ENCODE measurements at places on chromosomes 5 and 9.

GRCh38 chr5:32709750-32710549 lies 1.2 kb upstream of the NPR3 start:
- peak; percentile 48 for DNase-seq

DNA sequence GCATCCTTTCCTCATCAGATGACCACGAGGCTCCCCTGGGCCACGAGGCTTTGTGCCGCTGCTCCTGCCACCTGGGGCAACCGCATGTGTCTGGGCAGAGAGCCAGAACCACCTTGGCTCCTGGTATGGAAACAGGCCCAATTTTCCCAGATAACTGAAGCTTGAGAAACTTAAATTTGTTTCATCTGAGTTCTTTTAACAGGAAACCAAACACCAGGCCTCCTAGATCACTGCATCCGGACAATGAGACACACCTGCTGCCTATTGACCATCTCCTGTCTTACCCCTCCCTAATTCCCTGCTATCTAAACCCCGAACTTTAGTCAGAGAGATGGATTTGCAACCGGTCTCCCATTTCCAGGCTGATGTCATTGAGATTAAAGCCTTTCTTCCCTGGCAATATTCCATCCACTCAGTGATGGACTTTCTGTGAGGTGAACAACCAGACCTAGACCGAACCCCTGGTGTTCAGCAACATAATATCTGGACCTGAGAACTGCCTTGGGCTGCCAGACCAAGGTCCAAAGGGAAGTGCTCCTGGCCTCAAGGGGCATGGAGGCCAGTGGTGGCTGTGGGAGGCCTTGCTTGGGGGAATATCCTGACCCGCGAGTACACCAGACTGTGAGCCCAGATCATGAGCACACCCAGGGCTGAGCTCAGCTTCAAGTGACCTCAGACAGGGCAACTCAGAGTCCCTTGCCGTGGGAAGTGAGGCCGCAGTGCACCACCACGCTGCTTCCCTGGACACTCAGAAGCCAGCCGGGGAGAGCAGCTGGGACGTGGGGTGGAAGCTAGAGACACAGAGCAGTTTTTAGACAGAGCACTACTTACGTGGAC lies 199.7 kb downstream of the HSPA4 start:
- no peak for DNase-seq

- peak; percentile 1 for DNase-seq
These were observed 24.8 kb upstream of the HNRNPA0 start for GRCh38 chr5:137778772-137779564.

DNA sequence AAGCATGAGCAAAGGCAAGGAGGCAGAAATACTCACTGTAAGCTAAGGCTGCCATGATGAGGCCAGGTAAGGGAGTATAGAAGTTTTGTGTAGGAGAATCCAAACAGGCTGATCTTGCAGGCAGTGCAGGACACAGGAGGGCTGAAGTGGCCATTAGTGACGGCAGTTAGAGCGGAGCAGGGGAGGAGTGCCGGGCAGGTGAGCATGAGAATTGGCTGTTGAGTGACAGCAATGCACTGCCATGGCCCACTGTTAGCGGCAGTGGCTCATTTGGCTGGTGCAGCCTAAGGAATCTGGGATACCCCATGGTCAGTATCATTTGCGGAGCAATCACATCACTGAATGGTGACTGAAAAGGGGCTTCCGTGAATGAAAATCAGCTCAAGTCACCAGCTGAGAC lies 22.8 kb downstream of the RGS3 start:
- DNase-seq, result no peak

DNA sequence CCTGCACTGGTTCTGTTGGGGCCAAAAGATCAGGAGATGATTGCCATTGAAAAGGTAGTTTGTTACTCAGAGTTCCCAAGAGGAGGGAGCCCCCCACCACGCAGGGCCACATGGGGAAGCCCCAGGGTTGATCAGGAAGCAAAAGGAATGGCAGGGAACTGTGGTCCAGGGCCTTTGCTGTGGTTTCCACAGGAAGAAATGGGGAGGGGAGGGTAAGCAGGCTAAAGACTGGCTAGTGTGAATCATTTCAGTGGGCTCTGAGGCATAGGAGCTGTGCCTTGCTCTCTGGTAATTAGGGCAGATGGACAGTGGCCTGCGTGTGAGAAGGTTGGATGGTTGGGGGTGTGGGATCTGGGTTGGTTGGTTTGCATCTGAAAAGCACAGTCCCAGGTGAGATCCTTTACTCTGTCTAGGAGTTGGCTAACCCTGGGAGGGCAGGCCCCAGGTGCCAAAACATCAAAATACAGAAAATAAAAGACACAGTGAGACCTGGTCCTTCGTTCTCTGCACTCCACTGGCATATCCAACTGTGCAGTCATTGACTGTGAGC lies 66.1 kb downstream of the PTPDC1 start:
- DNase-seq, result no peak

GRCh38 chr9:1554081-1555035 lies 460.8 kb upstream of the SMARCA2 start:
- DNase-seq, result no peak

DNA sequence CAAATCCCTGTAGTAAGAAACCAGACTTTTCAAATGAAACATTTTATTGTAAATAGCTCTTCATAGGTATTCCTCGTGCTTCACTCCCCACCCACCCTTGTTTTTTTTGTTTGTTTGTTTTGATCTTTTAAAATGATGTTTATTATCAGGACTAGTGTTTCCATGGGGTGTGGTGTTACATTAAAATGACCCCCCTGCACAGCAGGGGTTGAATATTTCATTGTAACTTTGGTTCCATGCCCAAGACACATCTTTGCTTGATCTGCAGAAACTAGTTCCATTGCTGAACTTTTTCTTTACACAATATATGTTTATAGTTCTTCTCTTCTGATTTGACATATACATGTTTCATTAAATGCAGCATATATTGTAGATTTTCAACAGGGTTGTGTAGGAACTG lies 81.3 kb upstream of the DPYSL3 start:
- DNase-seq, result no peak

- no peak for DNase-seq
These were observed 20.3 kb downstream of the CDC14B start for GRCh38 chr9:96599298-96599697.

DNA sequence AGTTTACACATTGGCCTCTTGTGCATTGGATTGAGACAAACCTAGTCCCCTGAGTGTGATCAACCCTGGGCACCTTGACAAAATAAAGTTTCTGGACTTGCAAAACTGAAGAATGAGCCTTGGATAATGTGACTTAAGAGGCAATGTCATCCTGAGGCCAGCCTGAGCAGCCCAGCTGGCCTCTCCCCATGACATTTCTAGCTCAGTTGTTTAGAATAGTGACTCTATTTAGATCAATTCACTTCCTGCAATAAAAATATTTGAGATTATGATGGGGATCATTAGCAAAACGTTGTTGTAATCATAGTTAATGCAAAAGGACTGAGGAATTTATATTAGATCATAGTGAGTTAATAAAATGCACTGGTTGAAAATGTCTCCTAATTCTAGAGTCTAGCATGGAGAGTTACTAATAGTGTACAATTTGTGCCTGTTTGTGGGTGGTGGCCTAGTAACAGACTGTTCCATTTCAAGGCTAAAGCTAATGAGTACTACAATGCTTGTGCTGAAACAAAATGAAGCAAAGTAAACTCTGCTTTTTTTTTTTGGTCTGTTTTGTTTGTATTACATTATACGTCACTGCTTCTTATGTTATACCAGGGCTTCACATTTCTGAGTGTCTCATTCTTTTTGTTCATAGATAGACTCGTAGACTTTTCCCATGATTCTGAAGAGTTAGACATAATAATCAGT lies 10.9 kb upstream of the RHOBTB3 start:
- no peak for DNase-seq

DNA sequence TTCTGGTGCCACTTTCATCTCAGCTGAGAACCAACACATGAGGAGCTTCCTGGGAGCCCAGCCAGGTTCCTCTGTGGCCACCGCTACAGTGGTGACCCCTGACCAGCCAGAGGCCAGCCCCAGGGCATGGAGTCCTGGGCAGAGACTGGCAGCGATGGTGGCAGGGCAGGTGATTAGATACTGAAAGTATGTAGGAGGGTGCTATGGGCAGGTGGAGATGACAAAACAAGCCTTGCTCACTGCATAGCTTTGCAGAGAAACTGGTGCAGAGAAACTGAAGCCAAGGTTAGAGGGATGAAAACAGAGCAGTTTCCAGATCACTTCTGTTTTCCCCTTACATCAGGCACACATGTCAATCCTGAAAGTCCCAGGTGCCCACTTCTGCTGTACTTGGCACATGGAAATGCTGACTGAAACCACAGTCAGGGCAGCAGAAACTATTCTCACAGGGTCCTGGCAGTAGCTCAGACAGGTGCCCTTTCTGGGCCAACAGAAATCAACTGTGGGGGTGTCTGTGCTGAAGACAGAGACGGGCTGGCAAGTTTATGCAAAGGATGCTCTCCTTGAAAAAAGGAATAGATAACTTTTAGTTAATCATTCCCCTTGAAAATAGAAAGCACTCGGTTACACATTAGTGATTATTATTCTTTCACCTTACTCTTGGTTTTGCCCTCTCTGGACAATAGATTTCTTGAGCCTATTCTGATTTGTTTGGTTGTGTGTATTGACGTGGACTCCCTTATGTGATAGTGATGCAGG lies 90.3 kb downstream of the ANKRD55 start:
- no peak for DNase-seq

DNA sequence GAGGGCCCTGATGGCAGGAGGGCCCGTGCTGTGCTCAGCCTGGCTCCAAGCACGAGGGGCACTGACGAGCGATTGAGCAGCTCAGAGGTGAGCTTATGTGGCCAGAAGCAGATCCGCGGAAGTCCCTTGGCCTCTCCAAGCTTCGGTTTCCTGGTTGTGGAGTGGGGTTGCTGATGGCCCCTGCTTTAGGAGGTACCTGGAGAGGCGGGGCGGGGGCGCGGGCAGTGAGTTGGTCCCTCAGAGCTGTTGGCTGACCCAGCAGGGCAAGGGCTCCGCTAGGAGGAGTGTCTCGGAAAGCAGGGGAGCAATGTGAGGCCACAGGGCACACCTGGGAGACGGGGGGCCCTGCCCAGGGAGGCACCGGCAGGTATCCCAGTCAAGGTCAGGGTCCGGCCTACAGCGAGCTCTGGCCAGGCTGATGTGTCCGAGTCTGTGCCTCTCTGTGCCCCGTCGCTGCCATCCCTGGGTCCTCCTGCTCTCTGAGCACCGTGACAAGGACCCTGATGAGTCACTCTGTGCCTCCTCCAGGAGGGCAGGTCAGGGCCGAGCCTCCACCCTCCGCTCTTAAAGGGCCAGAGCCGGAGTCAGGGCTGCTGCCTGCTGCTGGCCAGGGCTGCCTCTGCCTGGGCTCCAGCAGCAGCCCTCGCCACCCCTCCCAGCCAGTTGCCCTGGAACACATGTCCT lies 14.8 kb downstream of the NCS1 start:
- no peak for DNase-seq

DNA sequence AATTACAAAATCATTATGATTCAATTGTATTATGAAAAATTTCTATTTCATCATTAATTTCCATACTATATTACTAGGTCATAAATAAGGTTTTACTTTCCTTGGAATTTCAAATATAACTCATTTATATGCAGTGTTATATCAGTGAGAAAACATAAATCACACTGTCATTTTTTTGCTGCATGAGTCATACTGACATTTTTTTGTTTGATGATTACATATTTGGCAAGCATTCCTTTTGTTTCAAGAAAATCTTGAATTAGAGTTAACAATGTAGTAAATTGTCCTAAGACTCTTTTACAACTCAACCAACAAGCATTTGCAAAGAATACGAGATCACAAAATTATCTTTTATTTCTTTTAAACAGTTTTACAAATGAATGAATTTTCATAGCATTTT lies 298.4 kb upstream of the SEMA6A start:
- no peak for DNase-seq

- DNase-seq, result no peak
These were observed 46.8 kb downstream of the NIPSNAP3B start for GRCh38 chr9:104810421-104811339.

DNA sequence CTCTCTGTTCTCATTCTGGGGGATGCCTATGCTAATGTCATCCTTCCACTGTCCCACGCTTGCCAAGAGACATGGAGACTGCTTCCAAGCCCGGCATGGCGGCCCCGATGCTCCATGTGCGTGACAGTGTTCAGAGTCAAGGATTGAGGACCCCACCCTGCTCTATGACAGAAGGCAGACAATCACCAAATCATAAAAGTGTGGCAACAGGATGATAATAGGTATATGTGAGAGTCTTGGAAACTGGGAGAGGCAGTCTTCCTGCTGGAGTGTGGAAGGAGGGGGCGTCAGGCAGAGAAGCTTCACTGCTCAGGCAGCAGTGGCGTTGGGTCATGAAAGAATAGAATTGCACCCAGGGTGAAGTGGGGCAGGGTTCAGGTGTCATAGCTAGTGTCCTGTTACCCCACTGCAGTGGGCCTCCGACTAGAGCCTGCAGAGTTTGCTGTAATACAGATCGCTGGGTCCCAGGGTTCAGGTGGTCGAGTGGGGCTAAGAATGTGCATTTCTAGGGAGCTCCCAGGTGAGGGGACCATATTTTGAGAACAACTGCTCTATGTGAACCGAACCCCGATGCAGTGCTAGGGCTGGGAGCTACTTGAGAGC lies 12.5 kb upstream of the GADD45G start:
- DNase-seq, result no peak

GRCh38 chr5:14776602-14777001 lies 95.0 kb downstream of the ANKH start:
- no peak for DNase-seq

- no peak for DNase-seq
These were observed 53.7 kb downstream of the TGFBR1 start for GRCh38 chr9:99158629-99159028.

DNA sequence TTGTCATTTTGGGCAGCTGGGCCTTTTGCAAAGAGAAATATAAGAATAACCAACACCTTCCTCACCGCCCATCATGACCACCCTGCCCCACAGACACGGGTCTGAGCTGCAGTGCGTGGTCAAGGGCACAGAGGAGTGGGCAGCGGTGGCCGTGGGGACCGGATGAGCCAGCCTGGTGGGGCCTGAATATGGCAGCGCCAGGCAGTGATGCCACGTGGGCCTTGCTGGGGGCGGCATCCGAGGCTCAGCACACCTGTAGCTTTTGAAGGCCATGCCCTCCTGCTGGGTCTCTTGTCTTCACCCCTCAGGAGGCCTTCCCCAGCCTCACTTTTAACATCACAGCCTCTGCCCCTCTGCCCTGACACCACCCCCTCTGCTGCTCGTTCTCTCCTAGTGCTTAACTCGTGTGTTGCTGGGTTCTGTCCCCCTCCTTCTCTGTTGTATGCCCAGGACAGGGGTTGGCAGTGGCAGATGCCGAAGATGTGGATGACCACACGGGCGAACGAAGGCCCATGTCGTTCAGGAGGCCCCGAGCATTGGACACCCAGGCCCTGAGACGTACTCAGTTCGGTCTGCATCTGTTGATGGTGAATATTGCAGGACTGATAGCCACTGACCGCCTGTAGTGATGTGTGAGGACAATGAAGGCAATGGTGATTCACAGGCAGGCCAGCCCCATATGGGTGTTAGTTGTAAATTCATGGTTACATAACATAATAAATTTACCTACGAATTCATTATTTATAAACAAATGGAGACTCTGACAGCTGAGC lies 46.0 kb downstream of the AHRR start:
- DNase-seq, result no peak

DNA sequence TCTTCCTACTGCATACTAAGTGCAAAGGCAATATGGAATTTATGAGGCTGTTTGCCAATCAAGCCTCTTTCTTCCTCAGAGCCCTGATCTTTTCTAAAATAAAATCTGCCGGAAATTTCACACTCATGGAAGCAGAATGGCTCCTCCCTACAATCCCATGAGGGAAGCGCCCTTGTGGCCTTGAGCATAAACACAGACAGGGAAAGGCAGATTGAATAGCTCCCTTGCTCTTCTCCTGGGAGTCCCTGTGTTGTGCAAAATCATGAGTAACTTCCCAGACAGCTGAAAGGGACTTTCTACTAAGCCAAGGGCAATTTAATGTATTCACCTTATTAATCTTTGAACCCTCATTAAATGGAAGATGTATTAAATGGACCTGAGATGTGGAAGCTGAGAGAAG lies 226.1 kb upstream of the PIK3R1 start:
- DNase-seq, result no peak

Measured in NCI-H524 treated with DMSO at 0.1 percent for 48 hours (cell line).